Amniotic stem cell (primary cell): ENCODE measurements at places on chromosomes 1 and 21.

GRCh38 chr1:29849038-29849750, 612.9 kb downstream of the PTPRU start:
- DNase-seq, result no peak

DNA sequence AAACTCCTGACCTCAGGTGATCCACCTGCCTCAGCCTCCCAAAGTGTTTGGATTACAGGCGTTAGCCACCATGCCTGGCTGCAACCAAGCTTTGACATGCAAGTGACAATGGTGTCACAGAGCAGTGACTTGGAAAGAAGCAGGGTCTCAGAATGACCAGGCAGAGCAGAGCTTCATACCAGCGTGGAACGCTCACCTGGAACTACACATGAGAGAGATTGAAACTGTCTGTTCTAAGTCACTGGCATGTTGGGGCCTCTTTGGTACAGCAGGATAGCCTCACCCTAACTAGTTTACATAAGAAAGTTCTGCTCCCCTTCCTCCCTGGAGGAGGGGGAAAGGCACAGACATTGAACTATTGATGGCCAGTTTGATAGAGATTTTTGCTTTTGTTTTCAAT, 47.5 kb upstream of the ITPKB start:
- DNase-seq, result no peak

DNA sequence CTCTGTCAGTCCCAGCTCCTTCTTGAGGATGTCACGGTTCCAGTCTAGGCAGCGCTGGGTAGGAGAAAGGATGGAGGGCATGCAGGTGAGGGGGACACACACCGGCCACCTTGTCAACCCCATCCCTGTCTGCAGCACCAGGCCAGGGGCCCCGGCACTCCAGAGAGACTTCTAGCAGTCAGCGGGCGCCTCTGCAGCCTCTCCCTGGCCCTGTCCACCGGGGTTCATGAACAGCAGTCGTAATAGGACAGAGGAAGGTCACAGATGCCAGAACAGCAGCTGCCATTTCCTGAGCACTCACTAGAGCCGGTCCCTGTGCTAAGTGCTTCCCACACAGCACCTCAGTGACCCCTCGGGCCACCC, 16.3 kb upstream of the SDHB start:
- DNase-seq, result no peak

DNA sequence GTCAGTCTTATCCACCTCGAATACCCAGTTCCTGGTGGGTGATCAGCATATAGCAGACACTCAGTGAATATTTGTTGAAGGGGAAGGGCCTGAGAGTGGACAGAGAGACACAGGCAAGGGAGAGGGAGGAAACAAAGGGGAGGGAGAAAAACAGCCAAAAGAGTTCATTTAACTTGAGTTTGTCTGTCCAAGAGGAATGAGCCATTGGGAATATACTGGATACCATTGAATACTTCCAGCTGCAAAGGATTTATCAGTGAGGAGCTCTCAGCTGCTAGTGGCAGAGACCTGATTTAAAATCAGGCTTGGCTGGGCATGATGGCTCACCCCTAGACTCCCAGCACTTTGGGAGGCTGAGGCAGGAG, 11.5 kb upstream of the BGLAP start:
- no peak for DNase-seq

GRCh38 chr1:210620867-210621488, 292.3 kb downstream of the HHAT start:
- no peak for DNase-seq

GRCh38 chr1:191388283-191388682, 770.0 kb upstream of the RGS18 start:
- DNase-seq, result no peak
